ENCODE measurements at places on chromosomes 2 and 18.

DNA sequence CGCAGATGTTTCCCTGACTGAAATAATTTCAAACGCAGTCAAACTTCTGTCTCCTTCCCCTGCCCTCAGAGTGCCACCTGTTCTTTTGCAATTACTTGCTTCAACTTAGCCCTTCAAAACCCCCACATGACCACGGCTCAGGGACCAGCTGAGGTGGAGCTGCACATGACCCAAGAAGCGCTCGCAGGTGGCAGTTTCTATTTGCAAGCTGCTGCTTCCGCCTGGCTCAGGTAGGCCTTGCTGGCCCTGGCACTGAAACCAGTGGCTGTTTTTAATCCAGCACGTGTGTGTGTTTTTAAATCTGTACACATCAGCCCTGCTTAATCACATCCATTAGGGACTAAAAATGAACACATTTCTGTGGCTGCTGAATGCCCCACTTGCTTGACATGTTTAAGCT is 95.3 kb downstream of the CCDC93 start:
- DNase-seq = no peak

GRCh38 chr18:13364721-13365205 is 146.2 kb downstream of the LDLRAD4 start:
- DNase-seq = no peak

- DNase-seq = no peak
These were observed 39.9 kb upstream of the SMAD7 start for GRCh38 chr18:48990481-48991318.

GRCh38 chr2:98027538-98027937 is 31.8 kb upstream of the TMEM131 start:
- DNase-seq = no peak

- DNase-seq = no peak
These were observed 41.8 kb upstream of the ASPRV1 start for GRCh38 chr2:70003093-70003830.

- DNase-seq = no peak
These were observed 593.9 kb downstream of the NYAP2 start for GRCh38 chr2:225993430-225993829.

DNA sequence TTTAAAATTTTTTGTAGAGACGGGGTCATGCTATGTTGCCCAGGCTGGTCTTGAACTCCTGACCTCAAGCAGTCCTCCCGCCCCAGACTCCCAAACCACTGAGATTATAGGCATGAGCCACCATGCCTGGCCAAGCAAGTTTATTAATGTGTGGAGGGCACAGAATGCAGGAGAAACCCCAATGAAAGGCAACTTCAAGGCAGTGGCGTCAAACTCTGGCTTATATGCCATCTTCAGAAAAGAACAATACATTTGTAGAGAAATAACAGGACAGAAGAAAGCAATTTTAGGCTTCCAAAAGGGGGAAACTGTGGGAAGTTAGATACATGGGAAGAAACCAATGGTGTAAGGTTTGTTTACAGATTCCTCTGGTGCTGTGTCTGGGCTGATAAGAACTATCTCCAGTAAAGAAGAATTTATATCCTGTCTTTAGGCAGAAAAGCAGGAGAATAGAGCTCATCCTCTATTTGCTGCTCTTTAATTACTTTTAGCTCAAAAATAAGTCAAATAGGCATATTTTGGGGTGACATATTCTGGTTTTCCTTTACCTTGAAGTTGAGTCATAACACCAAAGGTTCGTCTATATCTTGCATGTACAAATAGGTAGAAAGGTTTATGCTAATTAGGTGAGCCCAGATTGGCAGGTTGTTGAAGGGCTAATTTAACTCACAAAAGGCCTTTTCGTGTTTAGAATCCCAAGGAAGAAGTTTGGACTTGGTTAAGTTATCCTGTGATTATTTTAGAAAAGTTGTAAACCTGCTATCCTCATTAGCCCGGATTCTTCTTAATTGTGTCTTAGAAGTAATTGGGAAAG is 26.0 kb upstream of the TMEM214 start:
- DNase-seq = no peak

DNA sequence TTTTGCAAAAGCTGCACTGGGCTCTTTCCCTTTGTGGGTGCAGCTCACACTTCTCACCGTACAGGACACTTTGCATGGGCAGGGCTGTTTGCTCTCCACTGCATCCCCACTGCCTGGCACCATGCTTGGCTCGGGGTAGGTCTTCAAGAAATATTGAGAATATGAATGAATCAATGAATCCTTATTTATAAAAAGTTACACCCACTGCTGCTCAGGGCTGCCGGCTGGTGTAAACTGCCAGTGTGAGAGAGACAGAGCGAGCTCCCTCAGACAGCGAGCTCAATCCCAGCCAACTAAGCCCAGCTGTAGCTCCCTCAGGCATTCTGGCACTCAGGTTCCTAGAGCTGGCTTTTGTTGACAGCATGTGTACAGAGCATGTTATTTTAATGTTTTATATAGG is 3.4 kb downstream of the TMEM185B start:
- DNase-seq = no peak

DNA sequence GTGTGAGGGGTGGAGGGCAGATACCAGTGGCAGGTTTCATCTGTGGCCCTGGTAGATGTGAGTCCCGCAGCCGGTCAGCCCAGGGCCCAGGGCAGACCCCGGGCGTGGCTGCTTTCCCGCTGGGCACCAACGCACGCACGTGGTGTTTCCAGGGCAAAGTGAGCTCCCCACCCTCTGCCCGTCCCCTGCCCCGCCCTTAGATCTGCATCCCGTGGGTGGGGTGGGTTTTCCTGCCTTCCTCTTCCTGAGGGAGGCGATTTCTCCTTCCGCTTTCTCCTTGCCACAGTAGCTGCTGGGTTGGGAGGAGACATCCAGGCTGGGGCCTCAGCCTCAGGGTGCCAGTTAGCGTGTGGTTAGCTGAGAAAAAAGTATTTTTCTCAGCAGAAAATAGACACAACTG is 49.6 kb downstream of the ODC1 start:
- no peak for DNase-seq

- DNase-seq = no peak
These were observed 107.6 kb downstream of the HAUS1 start for GRCh38 chr18:46211816-46212215.

DNA sequence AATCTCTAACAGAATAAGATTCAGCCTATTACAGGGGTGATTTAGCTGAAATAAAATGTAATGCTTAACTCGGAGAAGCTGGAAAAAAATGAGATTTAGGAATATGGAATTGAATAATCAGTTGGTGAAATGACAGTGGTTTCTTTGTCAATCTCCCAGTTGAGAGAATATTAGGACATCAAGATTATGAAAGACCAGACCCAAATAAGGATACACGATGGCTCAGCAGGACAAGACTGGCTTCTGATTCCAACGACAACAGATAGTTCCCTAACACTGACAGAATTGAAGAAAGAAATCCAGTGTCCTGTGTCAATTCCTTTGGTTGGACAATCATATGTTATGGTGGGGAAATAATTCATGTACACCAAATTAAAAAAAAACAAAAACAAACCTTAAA is 55.8 kb downstream of the HRH4 start:
- DNase-seq = no peak

DNA sequence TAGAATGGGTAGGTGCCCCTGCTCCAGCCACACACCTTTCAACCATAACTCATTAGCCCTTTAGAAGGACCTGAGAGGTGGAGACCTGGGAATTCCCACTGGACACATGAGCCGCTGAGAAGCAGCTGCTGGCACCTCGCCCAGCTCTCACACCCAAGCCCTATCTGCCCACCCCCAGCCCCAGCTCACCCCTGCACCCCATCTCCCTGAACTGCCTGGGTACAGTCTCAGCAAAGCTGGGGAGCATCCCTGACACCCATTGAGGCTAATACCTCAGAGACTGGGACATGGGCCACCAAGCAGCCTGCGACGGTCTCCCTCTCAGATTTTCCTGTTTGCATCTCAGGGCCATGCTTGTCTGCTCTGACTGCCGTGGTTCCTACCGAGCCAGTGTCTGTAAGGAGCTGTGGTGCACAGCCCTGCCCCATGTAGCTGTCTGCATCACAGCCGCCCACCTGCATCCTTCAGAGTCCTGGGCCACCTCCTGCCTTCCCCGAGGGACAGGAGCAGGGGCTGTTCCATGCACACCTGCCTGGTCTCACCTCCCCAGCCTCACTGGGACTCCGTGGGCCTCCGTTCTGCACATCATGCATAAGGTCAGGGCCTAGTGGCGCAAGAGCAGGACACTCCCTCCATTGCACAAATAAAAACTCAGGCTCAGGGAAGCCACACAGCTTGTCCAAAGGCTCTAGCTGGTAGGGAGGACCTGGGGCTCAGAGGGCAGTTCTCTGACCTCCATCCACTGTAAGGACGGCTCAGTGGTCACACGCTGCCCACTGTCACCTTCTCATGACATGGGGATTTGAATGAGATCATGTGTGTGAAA is 90.0 kb downstream of the SEPTIN10 start:
- DNase-seq = no peak

- DNase-seq = no peak
These were observed 12.0 kb downstream of the GLI2 start for GRCh38 chr2:120747706-120748105.

DNA sequence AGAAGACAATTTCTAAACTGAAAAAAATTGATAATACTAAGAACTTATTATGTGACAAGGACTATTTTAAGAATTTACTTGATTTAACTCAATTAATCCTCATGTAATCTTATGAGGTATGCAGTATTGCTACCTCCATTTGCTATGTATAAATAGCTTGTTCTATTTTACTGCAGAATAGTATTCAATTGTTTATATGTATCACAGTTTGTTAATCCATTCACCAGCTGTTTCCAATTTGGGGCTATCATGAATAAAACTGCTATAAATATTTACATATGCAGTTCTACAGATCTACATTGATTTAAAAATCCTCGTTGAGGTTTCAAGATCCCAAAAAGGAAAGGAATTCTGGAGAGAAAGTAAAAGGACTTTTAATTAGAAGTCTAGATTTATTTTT is 54.8 kb upstream of the DOCK10 start:
- DNase-seq = no peak

- no peak for DNase-seq
These were observed 65.6 kb downstream of the STRADB start for GRCh38 chr2:201517094-201517493.

DNA sequence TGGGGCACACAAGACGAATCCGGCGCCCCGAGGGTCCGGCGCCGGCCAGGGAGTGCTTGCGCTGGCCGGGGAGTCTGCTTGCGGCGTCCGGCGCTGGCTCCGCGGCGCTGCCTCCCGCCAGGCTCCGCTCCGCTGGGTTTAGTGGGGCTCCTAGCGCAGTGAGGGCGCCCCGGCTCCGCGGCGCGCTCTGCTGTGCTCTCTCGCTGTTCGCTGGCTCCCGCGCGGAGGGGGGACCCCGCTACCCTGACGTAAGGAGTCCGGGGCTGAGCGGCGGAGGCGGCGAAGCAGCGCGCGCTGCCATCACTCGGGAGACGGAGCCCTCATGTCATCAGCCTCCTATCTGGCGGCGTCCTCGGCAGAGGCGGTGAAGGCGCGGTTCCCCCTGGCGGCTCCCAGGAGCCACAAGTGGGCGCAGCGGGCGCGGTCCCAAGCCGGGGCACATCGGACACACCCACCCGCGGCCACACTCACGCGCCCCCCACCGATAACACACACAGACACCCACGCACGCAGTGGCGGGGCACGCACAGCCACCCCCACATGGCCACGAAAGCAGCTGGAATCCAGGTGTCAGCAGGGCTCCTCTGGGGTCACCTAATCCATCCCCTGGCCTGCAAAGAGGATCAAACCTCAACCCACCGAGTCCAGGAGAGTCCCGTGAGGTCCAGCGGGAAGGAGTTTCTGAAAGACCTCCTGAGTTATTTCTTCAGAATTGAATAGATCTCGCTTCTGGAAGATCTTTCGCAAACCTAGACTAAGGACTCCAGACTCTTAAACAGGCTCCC is at the start of gene C1QL2:
TSS of gene C1QL2 (minus strand) at position 189 of the 785 bp plus-strand sequence. CDS start 482 bp downstream, outside the sequence.
- no peak for DNase-seq

- no peak for DNase-seq
These were observed 304.5 kb downstream of the SLC8A1 start for GRCh38 chr2:40147360-40147759.

- no peak for DNase-seq
These were observed 198.7 kb downstream of the CYP26B1 start for GRCh38 chr2:71948781-71949536.

GRCh38 chr2:225998116-225998515 is 598.6 kb downstream of the NYAP2 start:
- DNase-seq = no peak

DNA sequence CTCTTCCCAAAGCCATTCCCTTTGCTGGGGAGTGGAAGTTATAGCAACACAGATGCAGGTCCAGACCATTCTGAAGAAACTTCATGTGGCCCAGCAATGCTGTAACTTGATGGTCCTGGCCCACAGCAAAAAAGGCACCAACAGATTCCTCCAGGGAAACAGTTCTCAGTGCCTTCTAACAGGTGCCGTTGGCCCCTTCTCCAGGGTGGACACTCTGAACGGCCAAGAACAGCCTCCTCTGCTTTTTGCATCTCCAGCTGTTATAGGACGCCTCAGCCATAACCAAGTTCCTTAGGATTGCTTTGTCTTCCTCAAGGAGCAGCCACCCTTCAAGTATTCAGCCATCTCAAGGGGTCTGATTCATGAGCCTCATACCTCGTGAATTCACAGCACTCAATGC is 38.0 kb downstream of the MARCO start:
- no peak for DNase-seq

GRCh38 chr2:53755121-53755520 is 12.5 kb upstream of the CHAC2 start:
- no peak for DNase-seq

- no peak for DNase-seq
These were observed 568.7 kb downstream of the METTL4 start for GRCh38 chr18:2002604-2003003.

GRCh38 chr2:18518116-18519111 is 42.0 kb downstream of the RDH14 start:
- DNase-seq = no peak

- DNase-seq = no peak
These were observed 347.0 kb downstream of the CYRIA start for GRCh38 chr2:16318474-16319195.

Measured in cortex of kidney (tissue), 1 donor.